Aorta (tissue), 5 donors: ENCODE measurements at places on chromosomes 6 and 20.

- DNase-seq: no peak
Measured at GRCh38 chr6:25788305-25788922, 33.9 kb downstream of the SLC17A4 start.

DNA sequence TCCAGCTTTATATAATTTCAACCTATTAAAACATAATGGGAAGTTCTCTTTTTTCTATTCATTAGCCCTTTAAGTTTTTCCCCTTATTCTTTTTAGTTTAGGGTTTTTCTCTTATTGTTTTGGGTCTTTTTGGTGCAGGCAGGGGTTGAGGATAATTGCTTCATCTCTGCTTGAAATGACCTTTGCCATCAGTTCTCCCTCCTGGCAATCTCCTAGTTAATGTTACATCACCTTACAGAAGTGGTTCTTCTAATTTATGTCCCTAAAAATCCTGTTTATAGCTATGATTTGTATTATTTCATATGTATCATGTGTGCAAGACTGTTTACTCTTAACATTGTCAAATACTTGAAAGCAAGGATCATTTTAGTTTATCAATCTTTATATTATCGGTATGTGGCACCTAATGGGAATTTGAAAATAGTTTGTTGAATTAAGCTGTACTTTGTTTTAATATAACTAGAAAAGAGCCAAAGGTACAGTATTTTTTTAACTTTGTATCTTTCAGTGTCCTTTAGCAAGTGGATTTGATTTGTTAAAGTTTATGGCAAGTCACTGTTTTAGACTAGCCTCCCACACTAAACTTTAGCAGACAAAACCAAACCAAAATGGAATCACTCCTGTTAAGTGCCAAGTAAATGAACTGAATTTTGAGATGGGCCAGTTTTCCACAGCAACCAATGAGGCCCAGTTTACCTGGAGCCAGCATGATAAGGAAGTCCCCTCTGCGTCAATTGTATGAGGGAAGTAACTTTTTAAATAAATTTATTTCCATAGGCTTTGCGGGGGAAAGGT is 26.6 kb upstream of the RUNX2 start:
- no peak for DNase-seq

GRCh38 chr20:48189181-48189580 is 403.9 kb upstream of the SULF2 start:
- DNase-seq: no peak

GRCh38 chr6:49415358-49415757 is 47.7 kb downstream of the MMUT start:
- DNase-seq: no peak
